ENCODE measurements at places on chromosomes 16 and 17.

- DNase-seq = no peak
Observed at GRCh38 chr17:21463779-21464407, 87.7 kb downstream of the KCNJ12 start.

DNA sequence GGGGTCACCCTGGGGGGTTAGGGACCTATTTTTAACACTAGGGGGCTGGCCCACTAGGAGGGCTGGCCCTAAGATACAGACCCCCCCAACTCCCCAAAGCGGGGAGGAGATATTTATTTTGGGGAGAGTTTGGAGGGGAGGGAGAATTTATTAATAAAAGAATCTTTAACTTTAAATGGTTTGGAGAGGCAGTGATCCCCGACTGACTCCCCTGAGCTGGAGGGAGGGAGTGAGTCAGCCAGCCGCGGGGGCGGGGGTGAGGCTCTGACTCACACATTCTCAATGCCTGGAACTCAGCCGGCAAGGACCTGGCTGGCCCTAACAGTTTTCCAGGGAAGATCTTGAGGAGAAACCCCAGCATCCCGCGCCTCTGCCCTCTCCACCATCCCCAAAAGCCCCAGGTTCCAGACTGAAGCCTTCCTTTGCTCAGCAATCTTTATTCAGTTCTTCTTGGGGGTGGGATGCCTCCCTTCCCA, 1.5 kb downstream of the HCFC1R1 start:
- peak; percentile 72 for DNase-seq

GRCh38 chr16:30094541-30095165, 1.4 kb downstream of the YPEL3 start:
- DNase-seq = no peak

DNA sequence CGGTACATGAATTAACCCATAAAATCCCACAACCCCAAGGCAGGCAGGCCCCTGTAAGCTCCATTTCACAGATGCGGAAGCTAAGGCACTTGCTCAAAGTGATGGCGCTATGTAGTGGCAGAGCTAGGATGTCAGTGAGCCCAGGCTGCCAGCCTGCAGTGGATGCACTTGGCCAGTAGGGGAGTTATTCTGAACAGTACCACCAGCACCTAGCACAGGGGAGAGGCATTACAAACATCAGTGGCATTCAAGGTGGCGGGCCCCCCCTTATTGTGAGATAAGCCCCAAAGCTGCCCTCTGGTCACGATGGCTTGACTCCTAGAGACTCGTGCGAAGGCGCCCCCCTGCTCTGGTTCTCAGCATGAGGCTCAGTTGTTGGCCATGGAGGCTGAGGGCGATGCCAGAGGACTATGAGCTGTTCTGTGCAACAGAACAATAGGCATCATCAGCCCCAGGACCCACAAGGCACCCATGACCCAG, 33.8 kb downstream of the GTF3C1 start:
- no peak for DNase-seq

GRCh38 chr16:17101646-17102045, 369.1 kb downstream of the XYLT1 start:
- DNase-seq = no peak

DNA sequence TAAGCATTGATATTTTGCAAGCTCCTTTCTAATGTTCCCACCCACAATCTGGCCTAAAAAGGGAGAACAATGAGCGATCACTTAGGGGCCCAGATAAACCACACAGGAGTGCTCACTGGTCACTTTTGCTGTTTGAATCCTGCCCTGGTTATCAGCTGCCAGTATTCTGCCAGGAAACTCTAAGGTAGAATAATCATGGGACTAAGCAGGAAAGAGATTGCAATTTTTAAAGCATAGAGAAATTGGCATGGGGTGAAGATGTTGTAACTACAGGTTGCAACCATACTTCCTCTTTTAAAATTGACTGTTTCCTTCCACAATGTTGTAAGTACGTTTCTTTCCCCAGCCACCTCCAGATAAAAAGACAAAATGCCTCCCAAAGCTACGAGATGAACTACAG, 251.2 kb upstream of the CDH11 start:
- no peak for DNase-seq

GRCh38 chr17:36463916-36464764, 22.3 kb upstream of the ZNHIT3 start:
- DNase-seq = peak; percentile 24

GRCh38 chr17:31787857-31788570, 71.0 kb downstream of the COPRS start:
- no peak for DNase-seq

- DNase-seq = no peak
Observed at GRCh38 chr17:43092901-43093300, 32.3 kb downstream of the BRCA1 start.

GRCh38 chr16:27906883-27907282, 156.6 kb downstream of the GSG1L start:
- DNase-seq = no peak

GRCh38 chr16:13892301-13892700, 27.7 kb upstream of the ERCC4 start:
- DNase-seq = no peak
